ENCODE measurements at places on chromosomes 6 and 20.

DNA sequence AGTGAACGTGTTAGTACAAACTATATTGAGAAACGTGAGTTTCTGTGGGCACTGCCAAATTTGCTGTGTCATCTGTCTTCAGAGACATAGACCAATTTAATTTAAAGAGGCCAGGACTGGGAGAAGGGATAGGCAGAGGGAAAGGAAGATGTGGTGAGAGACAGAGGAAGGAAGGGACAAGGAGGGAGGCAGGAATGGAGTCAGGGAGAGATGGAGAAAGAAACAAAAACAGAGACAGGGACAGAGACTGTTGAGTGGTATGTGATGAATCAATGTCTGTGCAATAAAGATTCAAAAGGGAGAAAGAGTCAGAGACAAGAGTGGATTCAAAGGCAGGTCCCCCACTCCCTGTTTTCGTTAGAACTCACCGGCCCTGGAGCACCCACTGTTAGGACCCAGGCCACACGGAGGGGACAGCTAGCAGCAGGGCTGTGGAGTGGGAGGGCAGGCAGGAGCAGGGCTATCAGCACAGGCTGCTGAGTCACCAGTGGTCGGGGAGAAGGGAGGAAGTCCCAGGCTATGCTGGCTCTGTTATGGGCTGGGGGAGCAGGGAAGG lies 51.6 kb upstream of the CHD6 start:
- no peak for DNase-seq

DNA sequence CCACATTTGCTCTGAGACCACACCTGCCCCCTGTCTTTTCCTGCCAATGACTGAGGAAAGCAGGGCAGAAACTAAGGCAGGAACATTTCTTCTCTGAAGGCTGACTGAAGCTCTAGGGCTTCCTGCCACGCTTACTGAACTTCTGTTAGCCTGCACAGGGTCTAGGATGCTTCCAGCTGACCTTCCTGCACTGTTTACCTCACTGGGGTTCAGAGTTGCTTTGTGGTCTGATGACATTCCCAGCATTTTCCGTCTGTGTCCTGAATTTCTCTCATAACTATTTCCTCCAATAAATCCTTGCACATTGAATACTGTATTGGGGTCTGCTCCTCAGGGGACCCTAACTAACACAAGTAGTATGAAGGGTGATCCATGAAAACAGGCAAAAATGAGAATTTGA lies 29.5 kb upstream of the HLA-A start:
- no peak for DNase-seq

DNA sequence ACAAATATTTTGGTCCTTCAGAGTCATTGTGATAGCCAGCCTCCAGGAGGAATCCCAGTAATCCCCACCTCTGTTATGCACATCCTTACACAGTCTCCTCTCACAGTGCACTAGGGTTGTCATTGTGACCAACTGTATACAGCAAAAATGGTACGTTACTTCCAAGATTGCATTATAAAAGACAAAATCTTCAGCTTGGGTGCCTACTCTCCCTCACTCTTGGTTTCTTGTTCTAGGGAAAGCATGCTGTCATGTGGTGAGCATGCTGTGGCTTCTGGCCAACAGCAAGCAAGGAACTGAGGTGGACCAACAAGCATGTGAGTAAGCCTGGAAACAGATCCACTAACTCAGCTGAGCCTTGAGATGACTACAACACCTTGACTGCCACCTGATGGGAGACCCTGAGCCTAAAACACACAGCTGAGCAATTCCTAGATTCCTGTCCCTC lies 130.1 kb upstream of the DST start:
- no peak for DNase-seq

- no peak for DNase-seq
These were observed 261.2 kb downstream of the PTPRK start for GRCh38 chr6:128259029-128259724.
